Renal cortex interstitium (tissue), 15 donors: ENCODE measurements at places on chromosomes 7 and 10.
A peak's percentile ranks its signal among the peaks of the same experiment; 100 is the strongest.

GRCh38 chr7:92563345-92563744, 26.8 kb downstream of the FAM133B start:
- DNase-seq: no peak

- no peak for DNase-seq
These were observed 33.3 kb upstream of the TM9SF3 start for GRCh38 chr10:96619796-96620773.

GRCh38 chr7:140745266-140746058, 49.0 kb downstream of the NDUFB2 start:
- no peak for DNase-seq

DNA sequence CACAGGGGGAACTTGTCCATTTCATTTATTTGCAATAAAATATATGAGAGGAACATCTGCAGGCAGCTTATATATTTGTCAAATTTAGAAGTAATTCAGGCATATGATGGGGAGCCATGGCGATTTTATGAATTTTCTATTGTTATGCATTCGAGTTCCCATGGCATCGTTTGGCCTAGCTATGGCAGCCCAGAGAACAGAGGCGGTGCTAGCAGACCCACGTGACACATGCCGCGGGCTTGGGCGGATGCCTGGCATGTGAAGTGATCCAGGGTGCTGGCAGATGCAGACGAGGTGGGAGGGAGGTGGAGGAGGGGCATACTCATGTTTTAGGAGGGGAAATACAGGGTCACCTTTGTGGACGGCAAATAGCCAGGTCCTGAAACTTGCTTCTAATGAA, 560.0 kb upstream of the GALNT17 start:
- no peak for DNase-seq

DNA sequence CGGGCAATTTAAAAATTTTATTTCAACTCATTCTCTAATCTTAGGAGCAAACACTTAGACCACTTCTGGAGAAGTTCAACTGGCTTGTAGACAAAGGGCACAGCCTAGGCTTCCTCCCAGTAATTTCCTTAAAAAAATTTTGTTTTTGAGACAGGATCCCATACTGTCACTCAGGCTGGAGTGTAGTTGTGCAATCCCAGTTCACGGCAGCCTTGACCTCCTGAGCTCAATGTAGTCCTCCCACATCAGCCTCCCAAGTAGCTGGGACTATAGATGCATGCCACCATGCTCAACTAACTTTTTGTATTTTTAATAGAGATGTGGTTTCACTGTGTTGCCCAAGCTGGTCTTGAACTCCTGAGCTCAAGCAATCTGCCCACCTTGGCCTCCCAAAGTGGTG, 38.4 kb downstream of the BAMBI start:
- no peak for DNase-seq

GRCh38 chr7:131865911-131866310, 309.5 kb upstream of the PODXL start:
- DNase-seq: no peak

- no peak for DNase-seq
These were observed 425.0 kb upstream of the ETV1 start for GRCh38 chr7:14414274-14414986.

DNA sequence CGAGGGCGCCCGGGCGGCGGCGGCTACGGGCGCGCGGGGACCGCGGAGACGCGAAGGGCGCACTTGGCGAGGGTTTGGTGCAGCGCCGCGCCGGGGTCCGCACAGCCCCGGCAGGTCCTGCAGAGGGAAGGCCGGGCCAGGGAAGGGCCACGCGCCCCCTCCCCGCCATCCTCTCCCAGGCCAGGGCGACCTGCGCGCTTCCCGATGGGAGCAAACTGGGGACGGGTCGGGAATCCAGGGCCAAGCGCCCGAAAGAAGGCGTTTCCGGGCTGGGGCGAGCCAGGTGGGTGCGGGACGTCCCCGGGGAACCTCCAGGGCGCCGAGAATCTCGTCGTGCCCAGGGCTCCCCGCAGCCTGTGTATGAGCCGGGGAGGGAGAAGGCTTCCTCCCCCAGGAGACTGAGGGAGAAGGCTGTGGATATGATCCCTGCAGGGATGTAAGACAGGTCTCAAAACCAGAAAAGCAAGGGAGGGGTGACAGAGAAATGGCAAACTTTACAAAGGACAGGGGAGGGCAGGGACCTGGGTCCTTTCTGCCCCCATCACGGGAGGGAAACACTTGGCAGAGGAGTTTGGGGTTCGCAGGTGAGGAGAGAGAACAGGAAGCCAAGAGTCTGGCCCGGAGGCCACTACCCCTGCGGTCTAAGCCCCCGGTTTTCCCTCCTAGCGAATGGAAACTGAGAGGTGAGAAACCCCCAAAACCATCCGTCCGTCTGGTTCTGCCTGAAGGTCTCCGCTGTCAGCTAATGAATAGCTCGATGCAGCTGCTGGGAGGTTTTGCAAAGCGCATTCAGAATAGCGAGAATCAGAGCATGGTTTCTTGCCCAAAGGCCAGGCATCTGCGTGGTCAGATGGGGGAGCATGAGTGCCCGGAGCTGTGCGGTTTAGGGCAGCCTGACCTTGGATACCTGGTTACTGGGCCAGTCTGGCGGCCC, 674 bp downstream of the AMZ1 start:
- DNase-seq: no peak

- no peak for DNase-seq
These were observed 137.6 kb upstream of the CDK6 start for GRCh38 chr7:92973974-92974373.

GRCh38 chr7:77710861-77711260, 14.6 kb downstream of the RSBN1L start:
- DNase-seq: no peak

DNA sequence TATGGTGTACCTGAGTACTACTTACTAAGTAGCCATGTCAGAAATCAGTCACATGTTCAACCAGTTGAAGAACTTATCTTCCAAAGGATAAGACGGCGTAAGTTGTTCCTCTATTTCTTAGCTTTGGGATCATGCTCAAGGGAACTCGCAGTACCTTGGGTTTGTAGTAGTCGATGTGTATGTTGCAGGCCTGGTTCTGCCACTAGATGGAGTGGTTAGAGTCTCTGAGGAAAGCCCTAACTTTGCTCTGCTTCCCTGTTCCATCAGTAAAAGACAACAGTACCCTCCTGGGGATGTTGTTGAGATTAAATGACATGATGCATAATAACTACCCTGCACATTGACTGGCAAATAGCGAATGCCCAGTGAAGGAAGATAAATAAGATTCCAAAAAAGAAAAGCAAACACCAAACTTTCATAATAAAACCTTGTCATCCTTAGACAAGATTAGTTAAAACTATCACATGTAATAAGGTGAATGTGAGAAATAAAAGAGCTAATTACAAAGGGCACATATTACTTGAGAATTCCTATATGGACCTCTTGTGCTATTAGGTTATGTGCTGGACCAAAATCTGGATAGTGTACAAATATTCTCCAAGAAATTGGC, 165.9 kb downstream of the ABCA13 start:
- no peak for DNase-seq

DNA sequence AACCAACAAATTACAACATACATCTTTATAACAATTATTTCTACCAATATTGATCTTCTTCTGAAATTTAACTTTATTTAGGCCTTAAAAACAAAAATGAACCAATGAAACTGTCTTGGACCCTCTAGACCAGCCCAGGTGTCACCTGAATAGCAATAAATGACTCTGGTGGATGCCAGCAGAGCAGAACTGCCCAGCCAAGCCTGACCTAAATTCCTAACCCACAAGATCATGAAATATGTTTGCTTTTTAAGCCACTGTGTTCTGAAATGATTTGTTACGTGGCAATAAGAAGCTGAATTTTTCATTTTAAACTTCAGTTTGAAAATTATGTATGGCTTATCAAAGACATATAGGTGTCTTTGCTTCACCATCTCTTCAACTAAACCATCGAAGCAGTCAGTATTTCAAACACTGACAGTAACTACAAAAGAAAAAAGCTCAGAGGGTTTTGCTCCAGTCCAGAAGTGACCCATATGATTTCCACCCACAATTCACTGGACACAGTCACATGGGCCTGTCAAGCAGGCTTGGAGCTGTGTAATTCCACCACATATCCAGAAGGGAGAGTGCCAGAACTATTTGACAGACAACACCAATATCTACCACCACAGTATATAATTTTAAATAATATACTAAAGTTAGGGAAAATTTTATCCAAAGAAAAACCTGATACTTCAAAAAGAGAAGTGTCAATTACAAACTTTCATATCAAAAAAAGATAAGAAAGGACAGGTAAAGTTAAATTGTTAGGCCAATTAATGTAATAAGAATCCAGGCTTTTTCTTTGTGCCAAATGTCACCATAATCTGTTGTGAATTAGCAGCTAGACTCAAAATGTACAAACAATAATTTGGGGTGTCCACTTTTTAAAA, 94.5 kb downstream of the KMT2C start:
- no peak for DNase-seq

GRCh38 chr7:44748045-44748947, at the start of gene ZMIZ2:
ZMIZ2 (plus strand) TSS chr7:44748847; CDS start chr7:44756250, 7,403 bp downstream.
- peak; percentile 67 for DNase-seq

DNA sequence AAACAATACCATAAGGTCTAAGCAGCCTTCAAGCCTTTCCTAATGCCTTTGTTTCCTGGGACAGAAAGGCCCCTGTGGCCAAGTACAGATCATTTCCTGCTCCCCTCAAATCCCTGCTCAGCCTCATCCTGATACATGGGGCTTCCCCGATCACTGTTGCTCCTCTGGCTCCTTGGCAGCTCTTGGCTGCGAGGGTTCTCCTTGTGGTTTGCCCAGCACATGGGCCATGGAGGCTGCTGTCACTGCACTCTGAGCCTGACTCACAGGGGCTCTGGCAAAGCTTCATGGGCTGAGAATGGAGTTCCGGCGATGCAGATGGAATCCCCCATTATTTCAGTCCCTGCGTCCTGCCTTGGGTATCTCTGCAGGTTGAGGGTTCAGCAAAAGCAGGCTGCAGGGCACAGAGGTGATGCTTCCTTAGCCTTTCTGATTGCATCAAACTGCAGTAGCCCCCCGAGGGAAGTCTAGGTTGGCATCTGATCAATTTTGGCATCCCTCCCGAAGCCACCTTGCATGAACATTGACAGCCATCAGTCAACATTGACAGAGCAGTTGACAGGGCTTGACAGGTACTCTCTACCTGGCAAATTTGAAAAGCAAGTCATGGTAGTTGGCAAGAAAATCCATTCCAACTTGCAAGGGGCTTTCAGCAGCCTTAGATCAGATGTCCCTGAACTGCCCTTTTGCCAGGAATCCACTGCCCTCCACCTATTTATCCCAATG, 168.6 kb downstream of the GFRA1 start:
- no peak for DNase-seq

- DNase-seq: no peak
These were observed 74.7 kb downstream of the FRMPD2 start for GRCh38 chr10:48199580-48200377.

DNA sequence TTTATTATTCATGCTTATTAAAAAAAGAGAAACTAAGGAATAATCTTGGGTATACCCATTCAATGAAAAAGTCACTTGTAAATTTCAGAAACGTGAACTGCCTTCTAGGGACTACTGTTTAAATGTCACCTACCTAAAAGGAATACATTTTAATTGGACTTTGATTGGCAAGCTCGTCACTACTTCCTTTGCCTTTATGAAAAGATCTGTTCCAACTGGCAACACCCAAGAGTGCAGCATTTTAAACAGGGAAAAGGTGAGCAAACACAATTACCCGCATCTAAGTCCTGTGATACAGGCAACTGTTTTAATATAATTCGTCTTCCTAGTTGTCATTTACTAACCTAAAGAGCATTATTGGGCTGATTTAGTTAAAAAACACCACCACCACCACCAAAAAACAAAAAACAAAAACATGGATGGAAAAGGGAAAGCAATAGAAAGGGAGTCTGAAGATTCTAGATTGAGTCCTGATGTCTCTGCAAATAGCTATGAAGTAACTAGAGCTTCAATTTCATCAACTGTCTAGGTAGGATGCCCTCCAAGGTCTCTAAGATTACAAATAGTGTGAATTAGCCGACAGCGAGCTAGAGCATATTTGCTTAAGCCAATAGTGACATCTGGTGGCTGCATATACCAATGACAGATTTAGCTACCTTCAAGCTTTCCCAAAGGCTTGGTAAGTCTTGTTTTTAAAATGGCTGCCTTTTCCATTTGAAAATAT, 33.8 kb upstream of the ICA1 start:
- peak; percentile 62 for DNase-seq

DNA sequence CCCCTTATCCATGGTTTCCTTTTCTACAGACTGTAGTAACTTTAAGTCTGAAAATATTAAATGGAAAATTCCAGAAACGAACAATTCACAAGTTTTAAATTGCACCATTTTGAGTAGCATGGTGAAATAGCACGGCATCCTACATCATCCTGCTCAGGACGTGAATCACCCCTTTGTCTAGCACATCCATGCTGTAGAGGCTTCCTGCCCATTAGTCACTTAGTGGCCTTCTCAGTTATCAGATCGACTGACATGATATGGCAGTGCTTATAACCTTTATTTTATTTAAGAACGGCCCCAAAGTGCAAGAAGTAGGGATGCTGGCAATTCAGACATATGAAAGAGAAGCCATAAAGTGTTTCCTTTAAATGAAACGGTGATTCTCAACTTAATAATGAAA, 82.7 kb downstream of the CPXM2 start:
- DNase-seq: no peak

DNA sequence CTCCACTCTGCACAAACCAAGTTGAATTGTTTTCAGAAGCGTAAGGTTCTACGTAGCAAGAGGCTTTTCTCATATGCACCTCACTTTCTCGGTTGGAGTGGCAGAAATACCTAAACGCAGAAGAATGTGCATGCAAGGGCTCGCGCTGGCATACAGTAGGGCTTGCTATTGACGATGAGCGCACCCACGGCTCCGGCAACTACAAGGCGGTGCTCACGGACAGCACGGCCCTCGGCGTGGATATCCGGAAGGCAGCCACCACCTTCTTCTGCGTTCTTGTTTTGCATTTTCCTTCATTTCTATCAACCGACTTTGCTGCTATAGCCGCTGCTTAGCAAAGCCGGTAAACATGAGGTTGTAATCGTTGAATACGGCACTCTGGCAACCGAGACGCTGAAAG, 51.1 kb upstream of the UBE3C start:
- no peak for DNase-seq

DNA sequence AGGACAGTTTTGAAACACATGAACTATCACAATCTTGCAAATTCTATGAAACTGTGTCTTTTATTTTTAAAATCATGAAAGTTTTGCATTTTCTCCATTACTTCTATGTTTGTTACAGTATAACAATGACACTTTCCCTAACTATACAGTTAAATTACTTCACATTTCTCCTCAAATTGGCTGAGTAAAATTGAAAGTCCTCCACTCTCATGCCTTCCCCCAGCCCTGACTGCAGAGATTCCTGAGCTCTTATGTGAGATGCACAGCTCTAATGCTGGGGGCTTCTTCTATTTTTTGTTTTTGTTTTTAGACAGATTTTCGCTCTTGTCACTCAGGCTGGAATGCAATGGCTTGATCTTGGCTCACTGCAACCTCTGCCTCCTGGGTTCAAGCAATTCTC, 22.7 kb upstream of the MAP3K8 start:
- no peak for DNase-seq

DNA sequence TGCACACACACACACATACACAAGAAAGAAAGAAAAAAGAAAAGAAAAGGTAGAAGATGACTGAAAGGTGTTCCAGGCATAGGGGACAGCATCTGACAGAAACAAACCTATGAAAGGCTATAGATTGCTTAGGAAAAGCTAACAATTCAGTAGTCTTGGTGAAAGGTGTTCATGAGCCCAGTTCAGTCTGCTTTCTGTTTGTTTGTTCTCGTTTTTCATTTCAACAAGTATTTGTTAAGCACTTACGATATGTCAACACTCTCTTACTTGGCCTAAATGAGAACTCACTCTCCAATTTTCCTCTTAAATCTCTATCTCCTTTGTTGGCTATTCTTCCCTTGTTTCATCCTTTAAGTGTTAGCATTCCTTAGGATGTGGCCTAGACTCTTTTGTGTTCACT, 133.2 kb downstream of the GRM8 start:
- DNase-seq: no peak

- DNase-seq: no peak
These were observed 277.3 kb downstream of the CELF2 start for GRCh38 chr10:11294831-11295450.
